SK-MEL-5 (cell line): ENCODE measurements at places on chromosomes 11 and 22.

GRCh38 chr11:77203901-77204753 is 76.1 kb downstream of the MYO7A start:
- no peak for DNase-seq

DNA sequence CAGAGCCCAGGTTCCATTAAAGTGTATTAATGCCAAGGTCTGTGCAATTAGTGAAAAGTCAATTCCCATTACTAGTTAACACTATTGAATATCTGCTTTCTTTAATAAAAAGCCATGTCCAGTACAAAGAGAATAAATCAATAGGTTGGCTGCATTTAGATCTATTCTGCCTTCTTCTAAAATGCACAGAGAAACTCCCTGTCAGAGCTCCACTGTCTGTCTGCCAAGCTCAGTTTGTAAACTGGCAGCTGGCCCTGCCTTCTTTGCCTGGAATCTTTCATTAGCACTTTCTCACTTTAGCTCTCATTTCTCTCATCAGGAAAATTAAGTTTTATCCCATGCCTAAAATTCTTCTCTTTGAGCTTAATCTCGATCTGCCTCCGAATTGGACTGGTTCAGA is 35.6 kb downstream of the ARL14EP start:
- DNase-seq: no peak

GRCh38 chr22:42173183-42173926 is 42.7 kb upstream of the CYP2D6 start:
- DNase-seq: no peak

DNA sequence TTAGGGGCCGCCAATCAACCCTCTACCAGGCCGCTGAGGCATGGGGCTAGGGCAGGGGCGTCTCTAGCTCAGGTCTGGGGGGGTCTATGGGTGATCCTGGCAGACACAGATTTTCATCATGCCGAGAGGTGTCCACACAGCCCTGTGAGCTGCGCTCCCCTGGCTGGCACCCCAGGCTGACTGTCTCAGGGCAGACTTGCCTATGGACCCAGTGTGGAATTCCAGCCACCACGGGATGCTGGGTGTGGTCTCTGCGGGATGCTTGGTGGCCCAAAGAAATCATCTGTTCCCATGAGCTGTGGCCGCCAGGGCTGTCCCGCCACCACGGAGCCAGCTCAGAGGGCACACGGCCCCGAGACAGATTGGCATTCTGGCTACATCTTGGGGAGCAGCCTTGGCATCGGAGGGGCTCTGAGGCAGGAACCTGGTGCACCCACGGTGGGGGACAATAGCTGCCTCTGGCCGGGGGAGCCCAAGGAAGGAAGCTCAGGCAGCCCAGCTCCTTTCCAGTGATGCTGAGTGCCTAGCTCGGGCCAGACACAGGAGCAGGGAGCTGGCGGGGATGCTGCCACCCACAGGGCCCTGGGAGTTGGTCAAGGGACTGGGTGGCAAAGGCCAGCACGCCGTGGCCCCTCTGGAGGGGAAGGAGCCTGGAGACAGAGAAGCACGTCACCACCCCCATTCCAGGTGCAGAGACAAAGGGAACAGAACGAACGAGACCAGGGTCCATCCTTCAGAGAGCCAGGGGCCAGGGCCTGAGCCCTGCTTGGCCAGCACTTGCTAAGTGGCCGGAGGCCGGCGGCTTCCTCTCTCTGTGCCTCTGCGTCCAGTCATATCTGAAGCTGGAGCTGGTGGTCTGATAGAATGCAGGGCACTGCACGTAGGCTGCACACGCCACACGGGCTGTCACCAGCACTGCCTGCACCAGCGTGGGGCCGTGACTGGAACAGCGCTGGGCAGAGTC is 64.4 kb upstream of the FGF3 start:
- no peak for DNase-seq

DNA sequence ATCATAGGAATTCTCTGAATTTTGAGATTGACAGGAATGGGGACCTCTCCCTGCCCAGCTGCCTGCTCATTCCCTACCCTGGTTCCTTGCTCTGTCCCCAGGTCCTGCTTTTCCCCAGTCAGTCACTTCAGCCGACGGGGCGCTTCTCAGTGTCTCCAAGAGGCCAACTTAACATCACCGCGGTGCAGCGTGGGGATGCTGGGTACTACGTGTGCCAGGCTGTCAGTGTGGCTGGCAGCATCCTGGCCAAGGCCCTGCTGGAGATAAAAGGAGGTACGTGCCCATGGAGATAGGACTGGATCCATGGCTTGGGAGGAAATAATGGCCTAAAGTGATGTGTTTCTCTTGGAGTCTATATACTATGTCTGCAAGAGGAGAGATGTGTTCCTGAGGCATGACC is 7.0 kb downstream of the ROBO3 start:
- DNase-seq: no peak
